Mammary epithelial cell (primary cell): ENCODE measurements at places on chromosomes 3 and 15.

GRCh38 chr3:61890586-61890985, 329.2 kb downstream of the PTPRG start:
- no peak for DNase-seq

GRCh38 chr3:132346841-132347736, 29.9 kb downstream of the ACP3 start:
- DNase-seq: peak; percentile 73

DNA sequence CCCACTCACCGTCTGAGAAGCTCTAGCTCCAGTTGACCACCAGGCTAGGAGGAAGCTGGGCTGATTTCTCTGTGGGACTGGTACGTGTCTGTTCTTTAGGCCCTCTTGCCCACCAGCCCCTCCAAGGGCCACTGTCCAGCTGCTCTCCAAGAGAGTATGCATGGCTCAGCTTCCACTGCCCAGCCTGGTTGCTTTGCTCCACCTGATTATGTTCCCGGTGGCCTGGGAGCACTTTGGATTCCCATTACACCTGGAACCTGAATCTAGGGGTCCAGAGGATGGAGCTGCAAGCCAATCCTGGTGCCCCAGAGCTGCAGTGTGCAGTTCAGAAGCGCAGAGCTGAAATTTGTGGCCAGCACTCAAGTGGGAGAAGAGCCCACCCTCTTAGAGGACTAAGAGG, 402.1 kb upstream of the CNTN6 start:
- DNase-seq: no peak

DNA sequence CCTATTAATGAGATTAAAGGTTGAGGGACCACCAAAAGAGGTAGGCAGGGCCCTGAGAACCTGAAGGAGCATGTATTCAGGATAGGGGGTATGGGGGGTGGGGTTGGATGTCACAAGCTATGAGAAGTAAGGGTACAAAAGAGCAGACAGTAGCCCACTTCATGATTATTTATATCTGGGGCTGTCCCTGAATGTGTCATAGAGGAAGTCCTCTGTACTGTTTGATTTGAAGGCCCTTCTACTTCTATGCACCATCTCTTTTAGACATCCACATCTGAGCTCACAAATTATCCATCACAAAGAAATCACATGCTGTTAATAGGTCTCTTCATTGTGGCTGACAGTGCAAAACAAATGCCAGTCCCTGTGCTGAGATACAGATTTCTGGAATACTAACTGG, 68.6 kb downstream of the FHIT start:
- no peak for DNase-seq

DNA sequence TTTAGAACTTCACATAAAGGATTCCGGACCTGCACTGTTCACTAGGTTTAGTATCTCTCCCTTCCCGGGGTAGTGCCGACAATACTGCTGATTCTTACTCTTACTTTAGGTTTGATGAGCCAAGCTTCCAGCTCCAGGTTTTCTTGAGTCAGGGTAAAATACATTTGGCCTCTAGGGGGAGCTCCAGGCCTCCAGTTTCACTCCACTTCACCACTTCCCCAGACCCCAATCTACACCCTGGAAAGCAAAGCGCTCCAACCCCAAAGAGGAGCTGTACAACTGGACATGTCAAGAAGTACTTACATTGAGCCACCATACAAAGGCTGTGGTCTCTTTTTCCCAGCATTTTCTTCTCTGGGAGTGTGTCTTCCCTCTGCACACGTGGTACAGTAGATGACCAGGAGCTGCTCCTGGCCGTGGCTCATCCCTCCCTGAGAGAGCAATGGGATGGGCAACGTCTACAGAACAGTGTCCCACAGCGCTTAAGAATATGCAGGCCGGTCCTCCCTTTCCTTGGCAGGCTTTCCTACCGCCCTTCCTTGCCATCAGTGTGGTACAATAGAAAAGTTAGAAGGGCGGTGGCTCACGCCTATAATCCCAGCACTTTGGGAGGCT, 93.9 kb upstream of the CCDC80 start:
- DNase-seq: peak; percentile 64

GRCh38 chr15:70582143-70582945, 181.0 kb downstream of the UACA start:
- DNase-seq: no peak

- no peak for DNase-seq
Measured at GRCh38 chr3:137222736-137223225, 265.0 kb downstream of the IL20RB start.
